ENCODE measurements at places on chromosomes 3 and 15.

- peak; percentile 34 for DNase-seq
Observed at GRCh38 chr15:70936326-70936725, 43.7 kb downstream of the LRRC49 start.

DNA sequence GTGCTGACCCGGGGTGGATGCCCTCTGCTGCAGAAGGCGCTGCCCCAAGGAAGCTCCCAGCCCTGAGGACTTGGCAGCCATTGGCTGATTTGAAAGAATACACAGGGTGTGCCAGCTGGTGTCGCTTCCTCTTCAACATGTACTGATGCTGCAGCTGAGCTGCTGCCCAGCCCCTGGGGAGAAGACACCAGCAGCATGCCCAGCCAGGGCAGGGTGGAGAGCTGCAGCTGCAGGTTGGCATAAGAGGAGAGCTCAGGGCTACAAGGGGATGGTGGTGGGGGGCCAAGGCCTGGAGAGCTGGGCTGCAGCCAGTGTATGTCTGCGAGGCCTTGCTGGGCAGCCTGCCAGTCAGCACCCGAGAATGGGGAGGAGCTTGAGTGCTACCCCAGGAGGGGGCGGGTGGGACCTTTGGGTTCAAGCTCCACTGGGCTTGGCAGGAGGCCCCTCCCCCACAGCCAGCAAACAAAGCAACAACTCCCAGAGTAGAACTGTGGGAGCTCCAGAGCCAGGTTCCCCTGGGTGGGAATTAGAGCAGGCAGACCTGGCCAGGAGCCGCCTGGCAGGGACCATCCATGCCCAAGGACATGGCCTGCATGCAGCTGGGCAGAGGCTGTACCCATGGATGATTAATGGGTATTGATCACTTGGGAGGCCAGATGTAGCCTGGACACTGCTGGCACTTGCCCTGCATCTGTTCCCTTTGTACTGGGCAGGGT lies 9.2 kb upstream of the SEMA4B start:
- DNase-seq = peak; percentile 52

DNA sequence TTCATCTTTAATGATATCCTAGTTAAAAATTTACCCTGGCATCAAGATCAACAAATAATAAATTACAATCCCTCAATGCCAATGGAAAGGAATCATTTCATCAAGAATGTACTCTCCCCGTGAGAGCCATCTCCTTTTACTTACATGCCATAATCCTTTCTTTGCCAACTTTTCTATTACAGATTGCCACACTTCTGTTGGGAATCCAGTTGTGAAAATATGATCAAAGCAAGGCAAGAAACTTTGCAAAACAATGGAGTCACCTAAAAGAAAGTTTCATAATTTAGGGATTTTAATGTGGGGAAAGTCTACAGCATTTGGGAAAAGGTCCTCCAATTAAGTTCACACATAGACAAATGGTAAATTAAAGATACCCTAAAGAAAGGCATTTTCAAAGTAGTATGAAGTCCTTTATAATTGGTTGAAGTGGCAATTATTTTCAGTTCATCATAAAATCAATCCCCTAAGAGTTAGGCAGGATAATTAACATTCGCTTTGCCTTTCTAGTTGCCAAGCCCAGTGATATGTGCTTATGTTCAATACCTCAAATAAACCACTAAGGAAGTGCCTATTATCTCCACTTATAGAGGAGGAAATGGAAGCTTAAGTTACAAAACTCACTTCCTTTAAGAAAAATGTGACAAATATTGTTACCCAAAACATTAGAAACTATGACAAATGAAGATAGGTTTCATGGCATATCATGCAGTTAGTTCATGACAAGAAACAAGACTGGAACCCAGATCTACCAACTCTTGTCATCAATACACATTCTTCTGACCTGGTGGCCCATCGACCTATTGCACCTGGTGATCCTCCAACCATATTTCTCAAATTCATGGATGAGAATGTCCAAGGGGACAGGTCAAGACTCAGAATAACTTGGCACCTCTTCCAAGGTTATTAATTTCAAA lies 49.1 kb downstream of the TRANK1 start:
- no peak for DNase-seq

- no peak for DNase-seq
Observed at GRCh38 chr3:150786791-150787190, 23.8 kb upstream of the SIAH2 start.

DNA sequence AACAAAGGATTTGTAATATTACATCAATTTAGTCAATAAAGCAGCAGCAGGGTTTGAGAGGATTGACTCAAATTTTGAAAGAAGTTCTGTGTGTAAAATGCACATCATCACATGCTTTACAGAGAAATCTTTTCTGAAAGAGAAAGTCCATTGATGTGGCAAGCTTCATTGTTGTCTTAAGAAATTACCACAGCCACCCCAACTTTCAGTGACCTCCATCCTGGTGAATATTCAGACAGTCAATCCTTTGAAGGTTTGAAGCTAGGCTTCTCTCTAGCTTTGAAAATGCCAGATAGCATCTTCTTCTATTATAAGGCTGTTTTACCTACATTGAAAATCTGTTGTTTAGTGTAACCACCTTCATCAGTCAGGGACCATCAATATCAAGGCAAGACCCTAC lies 51.8 kb upstream of the SETMAR start:
- DNase-seq = no peak

DNA sequence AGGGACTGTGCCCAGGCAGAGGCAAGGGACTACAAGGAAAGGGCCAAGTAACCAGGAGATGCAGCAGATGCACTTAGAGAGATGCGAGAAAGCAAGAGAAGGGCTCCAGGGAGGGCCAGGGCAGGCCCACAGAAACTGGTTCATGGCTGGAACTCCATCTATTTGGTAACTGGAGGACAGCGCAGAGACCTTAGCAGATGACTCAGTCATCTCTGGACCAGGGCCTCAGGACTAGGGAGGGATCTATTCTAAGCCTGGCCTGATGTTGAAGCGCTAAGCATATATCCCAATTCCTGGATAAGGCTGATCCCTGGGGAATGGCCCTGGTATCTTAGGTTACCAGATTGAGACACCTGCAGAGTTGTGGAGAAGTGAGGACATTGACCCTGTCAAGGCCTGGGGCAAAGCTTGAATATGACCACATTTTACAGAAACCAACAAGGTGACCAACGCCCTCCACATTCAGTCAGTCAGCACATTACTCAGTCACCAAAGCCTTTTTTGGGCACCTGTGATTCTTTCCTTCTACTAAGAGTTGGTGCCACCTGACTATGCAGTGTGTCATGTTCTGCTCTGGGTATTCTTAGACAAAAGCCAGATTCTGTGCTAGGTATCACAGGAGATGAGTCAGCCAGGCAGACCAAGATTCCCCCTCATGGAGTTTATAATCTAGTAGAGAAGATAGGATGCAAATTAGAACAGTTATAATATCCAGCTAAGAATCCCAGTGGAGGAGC lies 68.4 kb upstream of the SLCO3A1 start:
- no peak for DNase-seq

GRCh38 chr3:189513281-189514117 lies 117.7 kb upstream of the TP63 start:
- no peak for DNase-seq

DNA sequence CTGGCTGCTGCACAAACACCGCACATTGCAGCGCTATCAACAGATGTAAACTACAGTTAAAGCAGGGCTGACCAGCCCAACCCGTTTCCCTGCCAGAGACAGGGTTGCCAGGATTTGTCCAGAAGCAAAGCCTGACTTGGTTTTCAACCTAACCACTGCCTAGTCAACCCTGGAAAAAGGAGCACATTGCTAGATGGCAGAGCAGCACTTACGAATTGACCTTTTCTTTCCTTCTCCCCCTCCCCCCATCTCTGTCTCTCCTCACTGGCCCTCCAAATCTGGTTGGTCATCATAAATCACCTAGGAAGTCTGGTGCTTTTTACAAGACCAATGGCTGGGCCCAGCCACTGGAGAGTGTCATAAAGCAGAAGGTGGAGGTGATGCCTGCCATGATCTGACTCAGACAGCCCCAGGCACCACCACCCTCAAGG lies 51.3 kb downstream of the ABCC5 start:
- DNase-seq = no peak

GRCh38 chr3:198061119-198062067 lies 101.4 kb downstream of the LMLN start:
- no peak for DNase-seq

DNA sequence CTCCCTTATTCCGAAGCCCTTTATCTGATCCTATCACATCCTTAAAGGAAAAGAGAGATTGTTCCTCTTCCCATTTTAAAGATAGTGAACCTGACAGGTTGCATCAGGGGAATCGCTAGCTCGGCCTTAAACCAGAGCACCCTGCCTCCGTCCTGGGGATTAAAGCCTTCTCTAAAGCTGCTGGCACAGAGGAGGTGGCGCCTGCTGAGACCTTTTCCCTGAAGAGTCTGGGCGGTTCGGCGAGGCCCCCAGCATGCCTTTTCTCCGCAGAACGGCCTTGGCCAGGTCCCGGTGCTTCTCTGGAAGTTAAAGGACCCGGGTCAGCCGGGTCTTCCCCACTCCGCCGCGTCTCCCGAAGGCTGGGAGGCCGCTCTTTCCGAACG lies 593 bp downstream of the FAM219B start:
- no peak for DNase-seq

DNA sequence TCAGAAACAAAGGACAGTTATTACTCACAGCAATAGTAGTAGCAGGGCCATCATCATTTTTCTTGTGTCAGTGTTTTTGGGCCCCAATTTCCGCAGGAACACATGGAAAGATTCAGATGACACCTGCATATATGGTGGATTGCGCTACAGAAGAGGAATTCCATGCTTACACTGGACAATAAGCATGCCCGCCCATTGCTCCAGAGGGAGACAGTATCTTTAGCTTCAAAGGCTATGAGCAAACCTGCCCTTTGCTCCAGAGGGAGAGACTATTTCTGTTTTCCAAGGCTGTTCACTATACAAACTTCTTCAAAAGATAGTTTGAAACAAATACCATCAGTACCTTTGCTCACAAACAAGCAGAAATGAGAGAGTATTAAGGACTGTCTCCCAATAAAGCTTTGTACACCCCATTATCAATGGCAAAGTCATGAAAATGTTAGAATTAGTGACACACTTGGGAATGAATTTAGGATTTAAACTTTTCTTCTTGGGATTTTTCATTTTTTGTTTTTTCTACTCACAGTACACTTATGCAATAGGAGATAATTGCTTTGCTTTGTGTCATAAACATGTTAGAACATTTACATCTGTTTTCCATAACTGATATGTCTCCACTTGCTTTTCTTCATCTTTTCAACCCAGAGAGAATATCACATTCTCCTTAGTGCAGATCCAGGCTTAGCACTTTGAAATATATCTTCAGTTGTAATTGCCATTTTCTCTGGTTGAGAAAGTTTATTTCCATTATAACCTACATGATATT lies 564.5 kb upstream of the ZNF717 start:
- no peak for DNase-seq

DNA sequence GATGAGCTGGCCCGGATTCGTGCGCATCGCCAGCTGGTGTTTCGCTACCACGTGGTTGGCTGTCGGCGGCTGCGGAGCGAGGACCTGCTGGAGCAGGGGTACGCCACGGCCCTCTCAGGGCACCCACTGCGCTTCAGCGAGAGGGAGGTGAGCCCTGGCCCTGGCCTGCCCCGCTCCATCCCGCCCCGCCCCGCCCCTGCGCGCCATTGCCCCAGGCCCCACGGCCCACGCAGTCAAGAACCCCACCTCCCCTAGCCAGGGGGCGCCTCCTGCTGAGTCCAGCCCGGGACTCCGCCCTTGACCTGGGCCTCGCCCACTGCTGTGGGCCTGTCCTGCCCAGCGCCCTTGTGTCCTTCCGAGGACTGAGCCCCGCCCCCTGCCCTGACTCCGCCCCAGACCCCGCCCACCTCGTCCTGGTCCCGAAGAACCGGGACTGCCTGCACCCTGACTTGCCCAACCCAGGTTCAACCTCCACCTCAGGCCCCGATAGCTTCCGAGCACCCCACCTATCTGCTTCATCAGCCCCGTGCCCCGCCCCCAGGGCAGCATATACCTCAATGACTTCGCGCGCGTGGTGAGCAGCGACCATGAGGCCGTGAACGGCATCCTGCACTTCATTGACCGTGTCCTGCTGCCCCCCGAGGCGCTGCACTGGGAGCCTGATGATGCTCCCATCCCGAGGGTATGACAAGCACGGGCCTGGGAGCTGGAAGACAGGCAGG lies 14.8 kb downstream of the NT5DC2 start:
- DNase-seq = no peak

- no peak for DNase-seq
Observed at GRCh38 chr3:133944641-133945380, 49.1 kb upstream of the RAB6B start.

- DNase-seq = no peak
Observed at GRCh38 chr3:39178553-39178952, 13.8 kb downstream of the XIRP1 start.

- no peak for DNase-seq
Observed at GRCh38 chr15:100731267-100732152, 129.1 kb downstream of the ASB7 start.

GRCh38 chr15:62989366-62990055 lies 53.0 kb upstream of the TPM1 start:
- no peak for DNase-seq

- DNase-seq = no peak
Observed at GRCh38 chr15:81633889-81634288, 259.9 kb upstream of the TMC3 start.

- no peak for DNase-seq
Observed at GRCh38 chr3:40875581-40875980, 323.7 kb upstream of the CTNNB1 start.

- no peak for DNase-seq
Observed at GRCh38 chr15:79919749-79920511, 23.1 kb upstream of the MTHFS start.

- DNase-seq = peak; percentile 92
Observed at GRCh38 chr15:74173380-74174218, at the start of gene ISLR. TSS of gene ISLR (plus strand) at chr15:74173710. CDS start at chr15:74174859, 1,149 bp downstream.

DNA sequence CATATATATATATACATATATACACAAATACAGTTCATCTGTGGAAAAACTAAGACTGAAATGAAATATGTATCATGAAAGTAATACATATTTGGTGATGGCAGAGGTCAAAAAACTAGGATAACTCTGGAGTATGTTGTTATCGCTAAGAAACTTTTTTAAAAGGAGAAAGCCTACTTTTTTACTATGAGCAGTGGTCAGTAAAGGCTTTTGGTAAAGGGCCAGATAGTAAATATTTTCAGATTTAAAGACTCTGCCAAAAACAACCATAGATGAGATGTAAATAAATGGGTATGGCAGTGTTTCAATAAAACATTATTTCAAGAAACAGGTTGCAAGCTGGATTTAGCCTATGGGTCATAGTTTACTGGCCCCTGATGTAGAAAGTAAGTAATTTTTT lies 93.8 kb upstream of the TGFBR2 start:
- no peak for DNase-seq

GRCh38 chr15:54990793-54991192 lies 205.9 kb downstream of the RSL24D1 start:
- DNase-seq = no peak

GRCh38 chr3:46566040-46566641 lies at the start of gene LRRC2:
TSS of gene LRRC2 (minus strand) at chr3:46566302. CDS start at chr3:46551591, 14,711 bp downstream.
- DNase-seq = peak; percentile 72
